Left hindlimb (tissue), 1 donor: ENCODE measurements at places on chromosomes 11 and 22.

GRCh38 chr11:16926883-16927626 is 87.2 kb downstream of the PLEKHA7 start:
- no peak for DNase-seq

- no peak for DNase-seq
These were observed 115.9 kb downstream of the CCDC81 start for GRCh38 chr11:86490582-86490981.

DNA sequence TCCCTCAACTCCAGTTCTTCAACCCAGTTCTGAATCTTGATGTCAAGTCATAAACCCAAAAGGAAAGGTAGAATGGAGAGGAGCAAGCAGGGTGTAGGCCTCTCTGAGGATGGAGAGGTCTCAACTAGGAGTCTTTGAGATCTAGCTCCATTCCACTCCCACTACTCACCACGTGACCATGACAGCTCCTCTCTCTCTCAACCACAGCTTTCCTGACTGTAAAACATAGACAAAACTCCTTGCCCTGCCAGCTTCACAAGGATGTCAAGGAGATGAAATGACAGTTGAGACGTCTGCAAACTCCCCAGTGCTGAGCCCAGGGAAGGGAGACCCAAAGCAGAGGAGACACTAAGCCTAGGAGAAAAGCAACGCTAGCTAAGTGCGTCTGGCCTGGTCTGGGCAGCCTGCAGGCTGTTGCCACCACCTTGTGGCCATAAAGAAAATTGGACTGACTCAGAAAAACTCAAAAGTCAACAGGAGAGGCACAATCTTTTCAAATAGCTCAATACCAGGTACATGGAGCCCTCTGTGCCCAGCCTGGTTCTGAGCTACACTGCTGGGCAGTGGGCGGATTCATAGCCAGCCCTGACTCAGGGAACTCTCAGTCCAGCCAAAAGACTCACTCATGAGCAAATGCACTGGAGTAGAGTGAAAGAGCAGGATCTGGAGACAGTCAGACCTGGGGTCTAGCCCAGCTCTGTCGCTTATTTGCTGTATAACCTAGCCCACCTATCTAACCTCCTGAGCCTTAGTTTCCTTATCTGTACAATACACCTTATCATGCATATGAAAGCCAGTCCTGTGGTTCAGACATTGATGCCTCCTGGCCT is 3.4 kb downstream of the CLPB start:
- no peak for DNase-seq

DNA sequence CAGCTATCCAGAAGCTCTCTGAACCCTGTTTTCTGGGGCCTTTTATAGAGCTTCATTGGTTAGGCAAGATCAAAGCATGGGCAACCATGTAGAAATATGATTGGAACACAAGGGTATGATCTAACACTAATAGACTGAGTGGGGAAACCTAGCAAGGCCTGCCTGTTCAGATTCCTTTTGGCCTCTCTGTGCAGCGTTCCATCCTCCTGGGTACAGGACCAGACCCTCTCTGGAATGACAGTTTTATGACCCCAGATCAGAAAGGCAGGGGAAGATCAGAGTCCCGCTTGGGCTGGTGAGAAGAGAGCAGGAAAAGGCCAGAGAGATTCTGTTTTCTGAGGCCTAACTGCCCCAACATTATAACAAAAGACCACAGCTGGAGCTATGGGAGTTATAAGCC is 36.7 kb upstream of the VWA5A start:
- DNase-seq, result no peak

DNA sequence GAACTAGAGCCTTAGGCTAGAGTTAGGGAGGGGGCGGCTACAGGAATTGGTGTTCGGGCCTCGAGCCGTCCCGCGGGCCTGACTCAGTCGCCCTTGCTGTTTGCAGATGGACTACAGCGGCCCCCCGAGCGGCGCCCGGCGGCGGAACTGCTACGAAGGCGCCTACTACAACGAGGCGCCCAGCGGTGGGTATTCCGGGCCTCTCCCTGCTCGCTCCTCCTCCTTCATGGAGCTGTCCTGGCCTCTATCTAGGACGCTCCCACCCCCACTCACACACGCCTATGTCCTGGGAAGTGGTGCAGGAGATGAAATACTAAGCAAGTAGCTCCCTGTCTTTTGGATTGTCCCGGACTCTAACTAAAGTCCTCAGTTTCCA is 1.4 kb downstream of the MYOD1 start:
- no peak for DNase-seq

DNA sequence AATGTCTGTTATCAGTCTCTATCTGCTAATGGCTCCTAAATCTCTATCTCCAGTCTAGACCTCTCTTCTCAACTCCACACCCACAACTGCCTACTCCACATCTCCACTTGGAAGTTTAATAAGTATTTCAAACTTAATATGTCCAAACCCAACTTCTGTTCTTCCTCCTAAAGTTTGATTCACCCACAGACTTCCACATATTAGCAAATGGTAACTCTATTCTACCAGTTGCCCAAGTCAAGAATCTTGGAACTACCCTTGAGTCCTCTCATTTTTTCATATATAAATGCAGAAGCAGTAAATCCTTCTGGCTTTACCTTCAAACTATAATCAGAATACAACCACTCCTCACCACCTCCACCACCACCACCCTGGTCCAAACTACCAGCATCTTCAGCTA is 6.7 kb upstream of the JAML start:
- DNase-seq, result no peak

- no peak for DNase-seq
These were observed 27.1 kb downstream of the SDHD start for GRCh38 chr11:112113539-112114457.

GRCh38 chr22:42808521-42808920 is 48.6 kb downstream of the ARFGAP3 start:
- no peak for DNase-seq

DNA sequence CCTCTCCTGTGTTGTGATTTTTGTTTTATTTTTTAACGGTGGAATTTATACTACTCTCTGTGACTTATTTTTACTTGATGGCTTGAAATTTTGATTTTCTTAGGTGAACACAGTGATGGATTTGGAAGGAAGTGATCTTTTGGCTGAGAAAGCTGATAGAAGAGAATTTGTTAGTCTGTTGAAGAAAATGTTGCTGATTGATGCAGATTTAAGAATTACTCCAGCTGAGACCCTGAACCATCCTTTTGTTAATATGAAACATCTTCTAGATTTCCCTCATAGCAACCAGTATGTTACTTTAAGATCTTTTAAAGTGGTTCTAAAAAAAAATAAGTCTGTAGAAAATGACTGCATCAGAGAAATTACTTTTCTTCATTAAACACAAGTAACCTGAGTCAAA is 82.1 kb downstream of the HIPK3 start:
- DNase-seq, result no peak

DNA sequence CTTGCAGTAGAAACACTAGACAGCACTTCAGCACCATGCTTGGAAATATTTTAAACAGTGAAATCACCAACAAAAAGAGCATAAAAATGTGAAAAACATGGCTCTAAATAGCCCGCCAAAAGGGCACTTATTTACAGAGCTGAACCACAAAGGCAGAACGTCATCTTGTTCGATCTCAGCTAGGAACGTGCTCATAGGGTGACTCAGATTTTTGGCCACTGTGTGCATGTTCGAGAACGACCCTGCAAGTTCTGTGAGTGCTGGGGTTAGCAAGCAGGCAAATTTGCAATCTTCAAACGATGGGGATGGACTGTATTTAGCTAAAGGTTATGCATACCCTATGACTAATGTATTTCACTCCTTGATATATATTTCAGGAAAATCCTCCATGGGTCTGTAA is 30.6 kb downstream of the OR2AT4 start:
- no peak for DNase-seq

- DNase-seq, result peak; percentile 20
These were observed 65.2 kb downstream of the MPPED1 start for GRCh38 chr22:43476751-43477725.

DNA sequence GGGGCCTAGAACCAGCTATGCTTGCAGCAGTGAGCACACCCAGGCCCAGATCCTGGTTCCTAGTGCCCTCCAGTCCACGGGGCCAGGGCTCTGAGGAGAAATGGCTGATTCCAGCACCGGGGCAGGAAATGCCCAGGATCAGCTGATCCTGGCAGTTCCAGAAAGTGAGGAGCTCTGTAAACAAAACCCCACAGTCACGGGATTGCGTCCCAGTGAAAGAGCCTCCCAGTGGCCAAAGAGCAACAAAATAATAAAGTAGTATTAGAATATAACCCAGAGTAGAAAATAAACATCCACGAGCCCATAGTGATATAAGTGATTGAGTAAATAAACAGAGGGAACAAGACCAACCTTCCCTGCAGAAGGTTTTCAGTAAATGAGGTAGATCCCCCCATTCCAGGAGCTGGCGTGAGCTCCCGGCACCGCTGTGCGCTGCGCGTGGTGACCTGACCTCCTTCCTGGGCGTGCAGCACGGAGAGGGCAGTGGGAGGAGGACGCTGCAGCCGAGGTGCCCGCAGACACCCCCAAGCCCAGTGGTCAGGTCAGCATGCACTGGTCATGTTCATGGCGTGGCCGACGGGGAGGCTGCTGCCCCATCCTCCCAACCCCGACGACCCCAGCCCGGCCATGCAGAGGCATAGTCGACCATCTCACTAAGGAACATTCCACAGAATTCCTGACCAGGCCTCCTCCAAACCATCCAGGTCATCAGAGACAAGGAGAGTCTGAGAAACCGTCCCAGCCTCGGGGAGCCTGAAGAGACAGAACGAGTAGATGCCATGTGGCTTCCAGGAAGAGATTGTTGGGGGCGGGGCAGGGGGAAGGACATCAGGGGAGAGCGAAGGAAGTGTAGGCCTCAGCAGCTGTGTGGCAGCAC is 19.8 kb downstream of the PTDSS2 start:
- peak; percentile 45 for DNase-seq

DNA sequence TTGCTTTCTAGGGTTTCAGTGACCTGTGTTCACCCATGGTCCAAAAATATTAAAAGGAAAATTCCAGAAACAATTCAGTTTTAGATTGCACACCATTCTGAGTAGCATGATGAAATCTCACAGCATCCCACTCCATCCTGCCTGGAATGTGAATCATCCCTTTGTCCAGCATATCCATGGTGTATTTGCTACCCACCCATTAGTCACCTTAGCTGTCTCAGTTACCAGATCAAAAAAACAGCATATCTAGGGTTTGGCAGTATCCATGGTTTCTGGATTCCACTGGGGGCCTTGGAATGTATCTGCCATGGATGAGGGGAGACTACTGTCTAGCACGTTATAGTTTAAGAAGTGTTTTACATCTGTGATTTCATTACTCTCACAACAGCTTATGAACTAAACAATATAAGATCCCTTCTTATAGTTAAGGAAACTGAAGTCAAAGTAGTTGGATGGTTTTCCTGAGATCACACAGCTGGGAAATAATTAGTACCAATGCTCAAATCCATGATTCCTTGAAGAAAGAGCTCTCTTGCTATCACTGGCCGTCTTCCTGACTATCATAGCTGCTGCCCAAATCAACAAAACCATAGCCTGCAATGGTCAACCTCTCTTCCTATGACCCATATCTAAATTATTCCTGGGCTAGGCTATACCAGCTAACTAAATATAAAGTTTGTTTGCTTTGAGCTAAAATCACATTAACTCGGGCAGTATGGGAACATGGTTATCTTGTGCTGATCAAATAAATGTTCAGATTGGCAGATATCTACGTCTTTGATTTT is 122.6 kb downstream of the MICAL2 start:
- DNase-seq, result no peak

DNA sequence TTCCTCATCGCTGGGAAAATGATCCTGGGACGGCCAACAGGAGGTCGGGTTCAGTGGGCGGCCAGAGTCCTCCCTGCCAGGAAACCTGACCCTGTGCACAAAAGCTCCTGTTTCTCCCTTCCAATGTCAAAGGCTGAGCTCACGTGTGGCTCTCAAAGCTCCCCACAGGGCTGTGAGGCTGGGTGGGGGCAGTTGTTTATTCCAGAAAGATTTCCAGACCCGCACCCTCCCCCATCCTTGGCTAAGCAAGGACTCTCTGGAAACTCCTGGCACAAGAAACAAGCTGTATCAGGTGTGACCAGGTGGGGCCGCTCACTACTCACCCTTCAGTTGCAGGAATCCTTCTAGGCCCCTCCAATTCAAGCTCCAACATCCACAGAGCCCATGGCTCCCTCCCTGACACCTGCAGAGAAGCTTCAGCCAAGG is 131.9 kb downstream of the SHANK2 start:
- DNase-seq, result no peak

GRCh38 chr11:20003351-20003750 is 156.9 kb downstream of the DBX1 start:
- no peak for DNase-seq
